Foreskin fibroblast (primary cell): ENCODE measurements at places on chromosomes 1 and 21.

GRCh38 chr1:24154215-24154614 is 11.3 kb upstream of the IL22RA1 start:
- DNase-seq, result no peak

DNA sequence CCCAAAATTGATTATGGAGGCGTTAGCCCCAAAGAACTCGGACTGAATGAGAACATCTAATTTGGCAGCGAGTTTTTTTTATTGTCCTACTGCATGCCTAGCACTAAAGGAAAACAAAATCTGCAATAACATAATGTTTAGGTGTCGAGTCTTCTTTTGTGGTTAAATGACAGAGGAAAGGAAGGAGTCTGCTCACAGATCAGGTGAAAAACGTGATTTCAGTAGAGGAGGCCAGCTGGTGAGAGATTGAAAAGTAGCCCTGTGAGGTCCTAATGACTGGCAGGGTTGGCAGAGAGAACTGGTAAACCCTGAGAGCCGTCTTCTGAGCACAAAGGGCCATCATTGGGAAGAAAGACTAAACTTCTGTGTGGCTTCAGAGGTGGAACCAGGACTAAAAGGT is 24.2 kb downstream of the WDTC1 start:
- no peak for DNase-seq

DNA sequence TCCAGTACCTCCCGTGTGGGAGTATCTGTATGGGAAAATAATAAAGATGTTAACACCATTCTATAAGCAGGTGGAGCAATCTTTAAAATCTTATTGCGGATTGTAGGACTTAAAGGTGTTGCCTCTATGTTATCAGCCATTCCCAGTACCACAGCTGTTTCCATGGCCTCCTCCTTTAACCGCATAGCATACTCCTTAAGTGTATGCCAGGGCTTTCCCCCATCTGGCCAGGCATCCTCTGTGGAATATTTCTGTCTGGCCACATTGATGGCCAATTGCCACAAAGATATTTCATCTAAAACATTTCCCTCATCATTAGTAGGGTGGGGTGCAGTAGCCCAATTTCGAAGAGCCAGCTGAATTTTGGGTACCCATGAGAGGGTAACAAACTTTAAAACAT is 7.3 kb upstream of the STUM start:
- DNase-seq, result no peak

DNA sequence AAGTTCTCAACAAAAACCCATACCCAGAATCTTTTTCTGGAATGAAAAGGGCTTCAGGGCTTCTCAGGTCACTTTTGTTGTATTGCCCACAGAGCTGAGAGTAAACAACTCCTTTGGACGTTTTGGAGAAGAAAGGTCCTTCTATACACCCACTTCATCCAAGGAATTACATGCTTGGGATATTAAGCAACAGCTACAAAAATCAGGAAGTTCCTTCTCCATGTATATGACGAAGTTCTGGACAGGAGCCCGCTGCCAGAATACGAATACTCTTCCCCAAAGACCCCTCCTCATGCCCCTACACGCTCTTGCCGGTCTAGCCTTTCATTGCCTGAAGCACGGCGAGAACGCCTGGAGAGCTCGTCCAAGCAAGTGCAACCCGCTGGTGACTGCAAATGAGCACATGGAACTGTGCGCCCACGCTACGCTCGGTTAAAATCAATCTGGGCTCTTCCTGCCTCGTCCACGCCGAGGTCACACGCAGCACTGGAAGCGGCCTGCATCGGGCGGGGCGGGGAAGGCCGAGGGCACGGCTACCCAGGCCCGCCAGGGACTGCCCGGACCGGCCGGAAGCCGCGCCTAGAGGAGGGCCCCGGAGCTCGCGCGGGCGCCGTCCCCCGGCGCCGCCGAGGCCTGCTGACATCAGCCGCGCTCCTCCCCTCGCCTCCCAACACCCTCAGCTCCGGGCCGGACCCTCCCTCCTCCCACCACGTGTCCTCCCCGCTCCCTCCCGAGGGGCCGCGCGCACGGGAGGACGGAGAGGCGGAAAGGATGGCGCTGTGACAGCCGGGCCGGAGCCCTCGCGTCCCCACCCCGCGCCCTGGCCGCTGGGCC is at the start of gene POGK:
TSS of gene POGK (plus strand) at position 710 of the 834 bp plus-strand sequence. CDS start 1,482 bp downstream, outside the sequence.
- DNase-seq, result peak; percentile 94

GRCh38 chr1:52150946-52151345 is 9.1 kb downstream of the ZFYVE9 start:
- DNase-seq, result no peak

DNA sequence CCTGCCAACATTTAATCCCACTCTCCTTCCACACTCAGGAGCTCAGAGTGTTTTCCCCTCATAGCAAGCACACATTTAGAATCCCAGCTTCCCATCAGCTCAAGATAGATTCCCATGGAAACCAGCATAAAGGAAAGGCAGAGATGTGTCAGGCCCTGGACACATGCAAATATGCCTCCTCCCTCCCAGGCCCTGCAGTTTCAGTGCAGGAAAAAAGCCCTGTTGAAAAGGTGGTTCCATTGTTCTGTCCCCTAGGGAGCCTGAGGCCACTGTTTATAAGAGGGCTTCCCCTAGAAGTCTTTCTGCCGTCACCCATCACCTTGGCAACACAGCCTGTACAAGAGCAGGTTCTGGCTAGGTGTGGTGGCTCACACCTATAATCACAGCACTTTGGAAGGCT is 3.6 kb downstream of the CACNA1S start:
- no peak for DNase-seq

DNA sequence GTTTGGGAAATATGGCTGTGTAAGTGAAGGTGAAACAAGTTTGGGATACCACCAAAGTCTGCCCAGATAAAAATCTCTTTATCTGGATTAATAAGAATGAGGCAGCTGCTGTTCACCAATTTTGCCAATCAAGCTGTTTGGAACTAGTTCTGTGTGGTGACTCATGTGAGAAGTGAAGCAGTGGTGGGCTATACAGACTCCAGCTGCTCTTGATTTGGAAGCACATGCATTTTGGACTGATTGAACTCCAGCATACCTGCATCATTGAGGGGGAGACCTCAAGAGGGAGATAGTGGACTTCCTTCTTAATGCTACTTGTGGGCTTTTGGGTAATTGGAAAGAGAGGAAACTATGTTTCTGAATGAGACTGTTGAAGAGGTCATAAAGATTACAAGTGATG is 99.2 kb upstream of the B3GALT2 start:
- peak; percentile 40 for DNase-seq

DNA sequence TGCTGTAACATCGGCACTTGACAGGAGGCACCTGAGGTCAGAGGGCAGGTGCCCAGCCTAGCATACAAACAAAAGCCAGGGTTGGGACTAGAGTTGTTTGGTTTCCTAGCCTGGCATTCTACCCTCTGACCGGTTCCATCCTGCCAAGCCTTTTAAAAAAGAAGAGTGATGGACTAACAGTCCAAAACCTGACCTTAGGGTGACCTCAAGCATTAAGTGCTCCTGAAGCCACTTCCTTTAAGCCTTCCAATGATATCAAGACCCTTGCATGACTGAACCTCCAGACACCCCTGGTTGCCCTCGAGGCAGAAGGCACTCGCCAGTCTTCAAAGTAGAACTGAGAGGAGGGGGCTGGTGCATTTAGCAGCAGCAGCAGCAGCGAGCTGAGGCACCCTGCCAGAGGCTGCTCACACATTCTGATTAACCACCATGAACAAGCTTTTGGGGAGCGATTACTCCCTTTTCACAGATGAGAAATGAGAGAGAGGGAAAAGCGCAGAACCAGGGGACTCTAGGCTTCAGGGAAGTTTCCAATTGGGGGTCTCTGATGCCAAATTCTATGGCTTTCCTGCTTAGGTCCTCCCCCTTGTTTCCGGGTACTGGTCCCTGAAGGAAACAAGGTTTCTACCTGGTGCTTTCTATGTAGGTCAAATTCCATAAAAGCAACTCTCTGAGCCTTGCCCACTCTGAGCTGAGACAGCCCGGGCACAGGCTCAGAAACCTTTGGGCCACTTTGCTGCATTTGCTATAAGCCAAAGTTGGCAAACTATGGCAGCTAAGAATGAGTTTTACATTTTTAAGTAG is 9.2 kb downstream of the SLC2A1 start:
- no peak for DNase-seq

DNA sequence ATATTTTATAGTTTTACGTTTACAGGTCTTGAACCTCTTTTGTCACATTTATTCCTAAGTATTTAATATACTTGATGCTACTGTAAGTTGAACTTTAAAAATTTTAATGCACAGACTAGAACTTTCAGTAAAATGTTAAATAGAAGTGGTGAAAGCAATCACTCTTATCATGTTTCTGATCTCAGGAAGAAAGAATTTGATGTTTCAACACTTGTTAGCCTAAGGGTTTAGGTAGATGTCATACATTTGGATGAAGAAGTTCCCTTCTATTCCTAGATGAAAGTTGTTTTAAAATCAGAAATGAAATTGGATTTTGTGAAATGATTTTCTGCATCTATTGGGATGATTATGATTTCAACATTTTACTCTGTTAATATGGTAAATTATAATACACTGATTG is 63.6 kb upstream of the TTLL7 start:
- no peak for DNase-seq

- no peak for DNase-seq
These were observed 77.0 kb upstream of the MARK1 start for GRCh38 chr1:220450927-220451326.
